Activated effector memory CD4-positive, alpha-beta T cell treated with anti-CD3 and anti-CD28 coated beads, Interleukin-2, amount 50 U/mL, for 16 hours (primary cell): ENCODE measurements at places on chromosomes 1 and 21.

DNA sequence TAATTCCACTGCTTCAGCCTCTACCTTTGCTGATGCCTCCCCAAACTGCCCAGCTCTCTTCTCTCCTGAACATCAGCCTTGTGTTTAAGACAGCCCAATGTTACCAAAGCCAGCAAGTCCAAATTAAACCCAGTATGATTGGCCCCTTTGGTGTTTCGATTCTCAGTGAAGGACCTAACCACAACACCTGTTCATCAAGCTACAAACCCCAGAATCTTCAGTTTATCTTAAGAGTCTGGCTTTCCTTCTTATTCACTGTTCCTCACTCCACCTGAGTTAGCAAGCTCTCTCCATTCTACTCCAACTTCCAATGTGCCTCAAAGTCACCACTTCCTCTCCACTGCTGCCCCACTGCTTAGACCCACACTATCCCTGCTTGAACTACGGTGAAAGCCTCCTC is 25.5 kb upstream of the ITPKB start:
- no peak for DNase-seq

GRCh38 chr1:231803353-231803752 is 176.8 kb downstream of the DISC1 start:
- DNase-seq, result no peak

DNA sequence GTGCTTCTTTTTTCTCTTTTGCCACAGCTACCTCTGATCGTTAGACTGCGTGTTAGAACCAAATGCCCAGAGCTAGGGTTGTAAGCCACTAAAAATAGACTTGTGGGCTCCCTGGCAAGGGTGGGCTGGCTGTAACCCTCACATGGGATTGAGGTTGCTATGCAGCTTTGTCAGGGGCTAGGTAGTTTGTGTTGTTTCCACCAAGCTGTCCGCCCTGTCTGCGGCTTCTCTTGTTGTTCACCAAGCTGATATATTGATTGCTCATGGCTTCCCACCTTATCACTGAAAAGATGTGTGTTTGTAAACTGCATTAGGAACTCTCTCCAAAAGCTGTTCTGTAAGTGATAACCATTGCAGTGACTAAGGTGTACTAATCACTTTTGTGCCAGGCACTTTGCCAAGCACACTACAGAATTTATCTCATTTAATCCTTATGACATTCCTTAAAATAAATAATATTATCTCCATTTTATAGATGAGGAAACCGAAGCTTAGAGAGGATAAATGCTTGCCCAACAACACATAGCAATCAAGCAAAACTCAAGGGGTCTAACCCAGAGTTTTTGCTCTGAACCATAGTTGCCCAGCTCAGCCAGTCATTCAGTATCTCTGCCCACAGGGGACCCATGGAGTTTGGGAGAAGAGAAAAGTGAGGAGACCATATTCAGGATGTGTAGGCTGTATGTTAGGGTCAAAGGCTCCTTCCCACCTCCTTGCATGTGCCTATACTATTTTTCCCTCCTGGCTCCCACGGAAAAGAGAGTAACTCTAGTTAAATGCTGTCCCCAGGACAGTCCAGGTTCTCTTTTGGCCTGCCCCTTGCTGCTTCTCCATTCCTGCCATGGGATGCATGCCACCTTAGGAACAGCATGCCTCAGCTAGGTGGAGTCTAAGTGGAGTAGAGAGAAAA is 42.2 kb upstream of the TARBP1 start:
- DNase-seq, result no peak

DNA sequence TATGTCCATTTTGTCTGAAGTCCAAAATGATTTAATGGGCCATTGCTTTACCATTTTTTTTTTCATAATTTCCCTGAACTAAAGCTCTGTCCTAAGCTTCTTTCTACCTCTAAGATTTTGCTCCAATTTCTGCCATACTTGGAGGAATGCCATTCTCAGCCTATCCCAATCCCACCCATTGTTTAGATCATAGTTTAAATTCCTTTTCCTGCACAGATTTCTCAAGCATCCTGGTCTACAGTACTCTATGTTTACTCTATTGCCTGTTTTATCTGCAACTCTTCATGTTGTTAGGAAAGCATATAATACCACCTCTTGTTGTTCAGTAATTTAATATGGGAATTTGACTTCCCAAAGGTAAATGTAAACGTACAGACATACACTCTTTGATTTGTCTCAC is 30.8 kb downstream of the ADAMTS1 start:
- no peak for DNase-seq

- DNase-seq, result no peak
These were observed 724 bp upstream of the ANKRD35 start for GRCh38 chr1:145886390-145886789.

- no peak for DNase-seq
These were observed 4.5 kb upstream of the FABP3 start for GRCh38 chr1:31377364-31377863.

- no peak for DNase-seq
These were observed 30.9 kb downstream of the OPTC start for GRCh38 chr1:203524824-203525223.
